ENCODE measurements at places on chromosomes 7 and 10.

DNA sequence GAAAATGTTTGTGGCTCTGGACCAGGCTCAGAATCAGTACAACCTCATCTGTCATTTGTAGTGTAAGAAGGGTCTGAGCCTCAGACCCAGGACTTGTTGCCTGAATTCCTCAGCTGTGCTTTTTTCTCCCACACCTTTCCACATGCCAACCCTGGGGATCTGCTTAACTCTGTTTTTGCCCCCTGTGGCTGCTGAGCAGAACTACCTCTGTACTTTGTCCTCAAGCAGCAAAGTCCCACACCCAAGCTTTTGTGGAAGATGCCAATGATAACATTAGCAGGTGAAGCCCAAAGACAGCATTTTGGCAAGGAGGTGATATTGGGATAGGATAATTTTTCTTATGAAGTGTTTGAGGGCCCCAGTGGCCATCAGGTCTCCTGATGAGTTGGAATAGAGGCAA, 5.8 kb upstream of the CYP2C18 start:
- DNase-seq = no peak

- no peak for DNase-seq
Observed at GRCh38 chr7:28629216-28629842, 217.0 kb downstream of the CREB5 start.

DNA sequence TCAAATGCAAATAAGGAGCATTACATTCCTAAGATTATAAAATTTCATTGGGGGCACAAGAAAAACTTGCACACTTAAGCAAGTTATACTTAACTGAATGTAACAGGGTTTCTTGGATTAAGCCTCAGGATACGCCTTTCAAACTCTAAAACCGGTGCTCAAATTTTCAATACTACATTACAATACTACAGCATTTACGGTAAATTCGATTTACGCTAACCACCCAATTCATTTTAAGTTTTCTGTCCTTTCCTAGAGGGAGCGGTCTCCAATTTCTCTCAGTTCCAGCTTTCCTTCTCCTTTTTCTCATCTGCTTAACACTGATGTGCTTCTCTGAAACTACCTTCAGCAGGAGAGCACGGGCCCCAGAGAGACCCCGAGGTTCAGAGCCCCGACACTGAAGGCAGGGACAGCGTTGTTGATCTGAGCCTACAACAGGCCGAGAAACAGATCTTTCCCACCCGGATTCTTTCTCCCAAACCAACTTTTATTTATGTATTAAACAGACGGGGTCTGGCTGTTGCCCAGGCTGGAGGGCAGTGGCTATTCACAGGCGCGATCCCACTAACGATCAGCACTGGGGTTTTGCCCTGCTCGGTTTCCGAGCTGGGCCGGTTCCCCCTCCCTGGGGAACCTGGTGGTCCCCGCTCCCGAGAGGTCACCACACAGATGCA, 798 bp downstream of the ZNF425 start:
- no peak for DNase-seq

DNA sequence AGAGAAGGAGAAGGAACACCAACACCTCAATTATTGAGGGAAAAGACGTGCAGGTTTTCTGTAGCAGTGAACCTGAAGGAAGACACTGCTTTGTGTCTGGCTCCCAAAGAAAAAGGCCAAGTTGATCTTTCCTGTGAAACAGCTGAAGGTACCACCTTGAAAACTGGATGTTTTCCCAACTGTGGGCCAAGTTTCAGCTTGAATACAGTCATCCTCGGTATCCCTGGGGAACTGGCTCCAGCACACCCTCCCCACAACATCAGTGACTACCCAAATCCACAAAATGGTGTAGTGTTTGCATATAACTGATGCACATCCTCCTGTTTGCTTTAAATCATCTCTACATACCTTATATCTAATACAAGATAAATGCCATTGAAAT, 297.0 kb upstream of the PITRM1 start:
- DNase-seq = no peak

All from kidney glomerular epithelial cell (primary cell).